Right ventricle myocardium inferior (tissue), 1 donor: ENCODE measurements at places on chromosomes 1 and 21. TPM values are rescaled to one million over a fixed set of nuclear protein-coding genes. Genes with fewer than 3 reads are reported as not detected.

The S100B gene
- total RNA-seq: 8.3 TPM

The SPRR1B gene
- not detected for total RNA-seq

The AGRN gene
- total RNA-seq: 14.1 TPM

The EVI5 gene
- 20.0 TPM for total RNA-seq

The FAM78B gene
- total RNA-seq: 3.4 TPM

The ACADM gene
- 378 TPM for total RNA-seq

The S100A8 gene
- 79.9 TPM for total RNA-seq

The CTXND2 gene
- not detected for total RNA-seq

The MX2 gene
- total RNA-seq: 4.8 TPM

The NHLH1 gene
- not detected for total RNA-seq

The PTPN22 gene
- 0.43 TPM for total RNA-seq

- no peak for DNase-seq
Observed at GRCh38 chr1:67704351-67704750, 19.4 kb downstream of the GADD45A start.

- DNase-seq: no peak
Observed at GRCh38 chr1:202553560-202554038, 156.7 kb downstream of the SYT2 start.

DNA sequence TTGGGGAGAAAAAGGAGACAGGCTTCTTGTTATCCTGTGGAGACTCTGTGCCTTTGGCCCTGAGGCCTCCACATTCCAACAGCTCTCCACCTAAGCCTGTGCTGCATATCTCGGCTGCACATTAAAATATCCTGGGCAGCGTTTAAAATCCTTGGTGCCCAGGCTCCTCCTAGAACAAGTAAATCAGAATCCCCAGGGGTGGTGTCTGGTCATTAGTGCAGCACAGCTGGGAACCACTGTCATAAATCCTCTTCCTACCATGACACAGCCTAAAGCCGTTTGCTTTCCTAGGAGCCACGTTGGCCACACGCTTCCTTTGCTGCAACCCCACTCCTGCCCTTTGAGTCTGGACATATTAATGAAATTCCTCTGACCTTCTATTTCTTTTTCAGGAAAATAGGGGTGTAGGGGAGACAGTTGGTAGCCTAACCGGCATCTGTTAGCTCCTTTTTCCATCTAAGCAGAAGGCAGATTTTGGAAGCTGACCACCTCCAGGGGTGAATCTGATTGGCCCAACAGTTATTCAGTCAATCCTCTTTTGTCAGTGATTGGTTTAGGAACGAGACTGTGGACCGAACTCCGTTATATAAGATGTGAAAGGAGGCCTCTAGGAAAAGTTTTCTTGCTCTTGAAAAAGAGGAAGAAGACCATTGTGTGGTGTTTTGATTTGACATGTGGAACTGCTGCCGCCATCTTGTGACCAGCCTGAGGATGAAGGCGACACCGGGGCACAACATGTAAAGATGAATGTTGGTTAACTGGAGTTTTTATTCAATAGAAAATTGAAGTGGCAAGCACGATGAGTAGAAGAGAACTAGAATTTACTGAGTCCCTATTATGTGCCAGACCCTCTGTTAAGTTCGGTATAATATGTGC is 41.9 kb downstream of the JUN start:
- DNase-seq: no peak

GRCh38 chr1:175794586-175794985 is 51.2 kb upstream of the TNR start:
- no peak for DNase-seq

- DNase-seq: no peak
Observed at GRCh38 chr1:231971397-231972110, 345.0 kb downstream of the DISC1 start.

- peak; percentile 85 for DNase-seq
Observed at GRCh38 chr1:17531682-17532487, 7.6 kb upstream of the ARHGEF10L start.

GRCh38 chr1:82220754-82221153 is 420.0 kb downstream of the ADGRL2 start:
- DNase-seq: no peak

DNA sequence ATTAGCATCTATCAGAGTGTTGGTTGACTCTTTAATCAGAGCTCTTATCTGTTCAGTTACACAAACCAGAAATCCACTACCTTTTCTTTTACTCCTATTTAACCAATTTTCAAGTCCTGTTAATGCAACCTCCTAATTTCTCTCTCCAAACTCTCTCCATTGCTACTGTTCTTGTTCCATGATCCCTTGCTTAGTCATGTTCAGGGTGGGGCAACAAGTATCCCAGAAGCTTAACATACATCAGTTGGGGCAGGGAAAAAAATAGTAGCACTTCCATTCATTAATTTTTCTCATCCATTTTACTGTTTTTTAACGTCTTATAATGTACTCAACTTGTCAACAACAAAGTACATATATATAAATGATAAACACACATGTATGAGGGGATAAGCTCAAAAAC is 111.2 kb upstream of the LBR start:
- DNase-seq: no peak

DNA sequence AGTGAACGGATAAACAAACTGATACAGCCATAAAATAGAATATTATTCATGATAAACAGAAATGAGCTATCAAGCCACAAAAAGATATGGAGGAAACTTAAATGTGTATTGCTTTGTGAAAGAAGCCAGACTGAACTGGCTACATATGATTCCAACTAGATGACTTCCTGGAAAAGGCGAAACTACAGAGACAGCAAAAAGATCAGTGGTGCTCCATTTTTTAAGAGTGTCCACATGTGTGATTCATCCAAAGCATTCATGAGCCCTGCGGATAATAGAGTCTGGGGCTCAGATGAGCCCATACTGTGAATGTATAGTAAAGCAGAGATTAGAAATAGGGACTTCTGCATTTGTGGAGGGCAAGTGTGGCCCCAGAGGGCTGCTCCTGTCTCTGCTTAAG is 7.8 kb upstream of the TMEM222 start:
- no peak for DNase-seq

DNA sequence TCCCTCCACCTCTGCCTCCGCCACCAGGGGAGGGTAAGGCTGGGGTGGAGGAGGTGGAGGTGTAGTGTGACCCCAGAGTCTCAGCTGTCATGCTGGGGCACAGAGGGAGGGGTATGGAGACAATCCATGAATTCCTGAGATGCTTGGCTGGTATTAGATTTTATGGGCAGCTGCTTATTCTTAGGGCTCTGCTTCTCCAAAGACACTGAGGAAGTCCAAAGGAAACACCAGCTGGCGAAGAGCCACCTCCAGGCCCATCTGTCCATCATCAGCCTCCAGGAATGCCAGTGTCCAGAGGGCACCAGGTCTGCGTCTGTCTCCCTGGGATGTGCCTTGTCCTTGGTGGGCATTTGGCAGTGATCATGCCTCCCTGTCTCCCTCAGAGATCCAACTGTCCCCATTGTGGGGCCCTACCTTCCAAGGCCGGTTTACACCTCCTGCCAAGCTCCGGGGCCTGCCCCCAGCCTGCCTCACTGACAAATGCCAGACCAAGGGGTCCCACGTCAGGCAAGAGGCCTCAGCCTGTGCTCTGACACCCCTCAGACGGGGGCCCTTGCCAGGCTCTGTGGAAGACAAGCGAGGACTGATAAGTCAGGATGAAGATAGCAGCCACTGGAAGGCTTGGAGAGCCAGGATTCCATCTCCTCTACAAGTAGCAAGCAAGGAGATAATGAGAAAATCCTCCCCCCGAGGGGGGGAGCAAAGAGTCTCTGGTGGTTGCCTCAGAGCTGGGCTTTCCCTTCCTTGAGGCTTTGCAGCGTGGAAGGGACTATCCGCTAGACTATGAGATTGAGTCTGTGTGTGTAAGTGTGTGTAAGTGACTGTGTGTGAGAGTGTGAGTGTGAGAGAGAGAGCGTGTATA is 1.6 kb downstream of the TNNI1 start:
- DNase-seq: peak; percentile 17

- no peak for DNase-seq
Observed at GRCh38 chr1:23013657-23014056, 2.0 kb downstream of the TEX46 start.

DNA sequence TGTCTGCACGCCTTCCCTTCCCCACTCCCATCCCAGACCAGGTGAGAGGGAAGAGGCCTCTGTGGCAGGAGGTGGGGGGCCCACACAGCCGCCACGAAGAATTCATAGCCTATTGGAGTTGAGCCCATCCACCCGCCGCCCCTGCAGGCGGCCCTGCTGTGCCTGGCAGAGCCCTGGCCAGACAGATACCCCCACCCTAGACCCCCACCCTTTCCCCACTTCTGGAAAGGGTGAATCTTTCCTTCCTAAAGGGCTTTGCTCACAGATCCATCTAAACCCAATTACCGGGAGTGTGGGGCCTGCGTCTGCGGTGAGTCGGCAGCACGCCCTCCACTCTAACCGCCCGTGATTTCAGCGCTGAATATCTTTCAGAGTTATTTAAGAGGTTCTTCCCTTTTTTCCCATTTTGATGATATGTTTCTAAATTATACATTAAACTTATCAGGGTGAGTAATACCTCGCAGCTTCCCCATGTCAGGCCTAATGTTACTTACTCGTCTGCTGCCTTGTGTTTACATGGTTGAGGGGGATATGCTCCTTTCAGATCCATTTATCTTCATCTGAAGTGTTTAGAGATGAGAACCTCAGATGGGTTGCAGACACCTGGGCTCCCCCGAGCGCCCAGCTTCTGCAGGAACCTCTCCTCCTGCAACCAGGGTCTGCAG is 183.9 kb upstream of the VAMP3 start:
- DNase-seq: no peak

DNA sequence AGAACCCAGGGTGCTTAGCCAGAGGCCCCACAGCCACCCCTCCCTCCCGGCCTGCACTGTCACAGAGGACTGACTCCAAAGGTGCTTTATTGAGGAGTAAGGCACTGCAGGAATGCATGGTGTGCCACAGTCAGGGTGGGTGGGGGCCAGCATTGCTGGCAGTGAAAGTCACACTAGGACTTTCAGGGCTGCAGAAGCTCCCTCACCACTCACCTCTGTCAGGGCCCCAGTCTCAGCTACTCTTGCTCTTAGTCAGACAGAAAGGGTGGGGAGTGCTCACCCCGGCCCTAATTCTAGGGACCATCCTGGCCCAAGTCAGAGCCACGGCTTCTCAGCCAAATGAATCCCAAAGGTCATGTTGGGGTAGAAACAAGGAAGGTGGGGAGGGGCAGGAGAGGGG is 19.4 kb downstream of the KNCN start:
- DNase-seq: no peak

- no peak for DNase-seq
Observed at GRCh38 chr1:115840605-115841460, at the start of gene NHLH2. TSS of gene NHLH2 (minus strand) at chr1:115841126. CDS start at chr1:115838372, 2,754 bp downstream.

- DNase-seq: no peak
Observed at GRCh38 chr1:237211031-237211430, 169.0 kb downstream of the RYR2 start.

- no peak for DNase-seq
Observed at GRCh38 chr1:39091845-39092645, 65.9 kb downstream of the NDUFS5 start.

- DNase-seq: no peak
Observed at GRCh38 chr1:89536555-89537341, 12.1 kb downstream of the LRRC8B start.

GRCh38 chr1:228032041-228032440 is 25.2 kb downstream of the WNT3A start:
- DNase-seq: no peak

DNA sequence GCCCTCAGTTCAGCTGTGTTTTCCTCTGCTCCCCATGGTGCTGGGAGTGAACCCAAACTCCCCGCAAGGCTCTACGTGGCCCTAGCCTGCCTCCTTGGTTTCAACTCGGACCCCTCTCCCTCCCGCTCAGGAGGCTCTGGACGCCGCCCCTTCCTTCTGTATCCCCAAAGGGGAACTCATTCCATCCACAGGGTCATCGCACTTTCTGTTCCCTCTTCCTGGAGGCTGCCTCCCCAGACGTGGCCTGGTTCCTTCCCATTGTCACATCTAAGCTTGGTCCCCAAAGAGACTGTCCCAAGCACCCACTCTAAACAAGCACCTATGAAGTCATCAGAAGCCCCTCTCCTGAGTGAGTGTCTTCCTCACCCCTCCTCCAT is 10.9 kb downstream of the KCNAB2 start:
- DNase-seq: no peak

- no peak for DNase-seq
Observed at GRCh38 chr21:42124826-42125570, 53.9 kb downstream of the UMODL1 start.

GRCh38 chr1:15152318-15153183 is 996 bp upstream of the TMEM51 start:
- peak; percentile 86 for DNase-seq

GRCh38 chr1:29934255-29934772 is 698.0 kb downstream of the PTPRU start:
- DNase-seq: no peak

DNA sequence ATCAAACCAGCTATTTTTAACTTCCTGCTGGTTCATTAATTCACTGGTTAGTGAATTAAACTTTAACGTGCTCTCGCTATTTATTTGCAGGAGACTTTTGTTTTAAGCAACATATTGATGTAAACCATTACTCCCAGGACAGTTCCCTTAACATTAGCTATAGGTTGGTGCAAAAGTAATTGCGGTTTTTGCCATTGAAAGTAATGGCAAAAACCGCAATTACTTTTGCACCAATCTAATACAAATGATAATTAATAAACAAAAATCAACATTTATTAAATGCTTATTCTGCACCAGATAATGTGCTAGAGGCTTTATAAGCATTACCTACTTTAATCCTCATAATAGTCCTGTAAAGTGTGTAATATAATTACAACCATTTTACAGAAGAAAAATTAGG is 176.5 kb downstream of the NPHP4 start:
- DNase-seq: no peak

- peak; percentile 53 for DNase-seq
Observed at GRCh38 chr21:45533361-45533845, 8.8 kb downstream of the SLC19A1 start.

DNA sequence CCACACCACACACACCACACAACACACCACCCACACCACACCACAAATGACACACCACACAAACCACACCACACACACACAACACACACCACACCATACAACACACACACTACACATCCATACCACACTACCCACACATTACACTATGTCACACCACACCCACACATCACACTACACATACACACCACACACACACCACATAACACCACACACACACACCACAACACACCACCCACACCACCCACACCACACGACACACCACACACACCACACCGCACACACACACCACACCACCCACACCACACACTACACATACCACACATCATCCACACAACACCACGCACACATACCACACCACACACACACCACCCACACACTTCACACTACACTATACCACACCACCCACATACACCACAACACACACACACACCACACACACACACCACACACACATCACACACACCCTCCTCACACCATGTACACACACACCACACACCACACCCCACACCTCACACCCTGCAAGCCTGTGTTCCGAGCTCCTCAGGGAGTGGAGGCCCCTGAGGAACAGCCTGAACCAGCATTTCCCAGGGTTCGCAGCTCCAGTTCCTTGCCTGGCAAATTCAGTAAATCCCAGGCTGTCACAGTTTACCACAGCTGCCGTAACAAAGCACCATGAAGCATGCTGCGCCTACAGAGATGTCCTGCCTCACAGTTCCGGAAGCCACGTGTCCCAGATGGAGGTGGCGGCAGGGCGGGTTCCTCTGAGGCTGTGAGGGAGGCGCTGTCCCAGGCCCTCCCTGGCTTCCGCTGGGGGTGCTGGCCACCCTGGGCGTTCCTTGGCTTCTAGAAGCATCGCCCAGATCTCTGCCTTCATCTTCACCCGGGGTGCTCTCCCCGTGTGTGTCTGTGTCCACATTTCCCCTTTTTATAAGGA is 69.8 kb upstream of the ATP5PO start:
- DNase-seq: no peak
